Fibroblast of skin of left quadriceps (primary cell): ENCODE measurements at places on chromosomes 16 and 17.

DNA sequence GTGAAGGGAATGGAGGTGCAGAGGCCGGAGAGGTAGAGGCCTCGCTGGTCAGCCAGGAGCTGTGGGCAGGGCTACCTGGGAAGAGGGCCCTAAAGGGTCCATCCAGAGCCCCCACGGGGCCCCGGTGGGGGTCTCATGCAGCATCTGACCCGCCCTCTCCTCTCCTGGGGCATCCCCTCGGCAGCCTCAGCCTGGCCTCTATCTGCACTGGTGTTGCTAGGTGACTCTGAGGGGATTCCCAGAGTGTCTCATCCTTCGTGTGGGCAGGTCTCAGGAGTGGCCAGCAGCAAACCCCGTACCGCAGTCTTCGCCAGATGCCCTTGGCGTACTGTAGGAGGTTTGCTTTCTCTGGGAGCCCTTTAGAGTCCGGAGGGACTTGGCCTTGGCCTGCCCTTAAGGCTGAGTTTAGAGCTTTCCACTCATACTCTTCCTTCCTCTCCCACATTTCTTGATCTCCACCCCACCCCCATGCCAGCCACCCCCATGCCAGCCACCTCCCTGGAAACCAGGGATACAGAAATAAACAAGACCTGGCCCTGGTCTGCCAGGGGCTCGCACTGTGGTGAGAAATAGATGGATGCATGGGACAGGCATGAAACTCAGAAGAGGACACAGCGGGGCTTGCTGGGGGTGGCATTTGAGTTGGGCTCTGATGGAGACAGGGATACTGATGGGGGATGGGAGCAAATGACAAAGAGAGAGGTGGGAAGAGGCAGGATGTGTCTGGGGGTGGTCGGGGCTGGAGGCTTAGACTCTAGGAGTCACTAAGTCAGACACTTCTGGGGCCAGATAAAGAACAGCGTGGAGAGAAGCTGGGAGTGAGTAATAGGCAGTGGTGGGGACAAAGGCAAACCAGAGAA is 9.9 kb downstream of the SLC5A10 start:
- no peak for DNase-seq

DNA sequence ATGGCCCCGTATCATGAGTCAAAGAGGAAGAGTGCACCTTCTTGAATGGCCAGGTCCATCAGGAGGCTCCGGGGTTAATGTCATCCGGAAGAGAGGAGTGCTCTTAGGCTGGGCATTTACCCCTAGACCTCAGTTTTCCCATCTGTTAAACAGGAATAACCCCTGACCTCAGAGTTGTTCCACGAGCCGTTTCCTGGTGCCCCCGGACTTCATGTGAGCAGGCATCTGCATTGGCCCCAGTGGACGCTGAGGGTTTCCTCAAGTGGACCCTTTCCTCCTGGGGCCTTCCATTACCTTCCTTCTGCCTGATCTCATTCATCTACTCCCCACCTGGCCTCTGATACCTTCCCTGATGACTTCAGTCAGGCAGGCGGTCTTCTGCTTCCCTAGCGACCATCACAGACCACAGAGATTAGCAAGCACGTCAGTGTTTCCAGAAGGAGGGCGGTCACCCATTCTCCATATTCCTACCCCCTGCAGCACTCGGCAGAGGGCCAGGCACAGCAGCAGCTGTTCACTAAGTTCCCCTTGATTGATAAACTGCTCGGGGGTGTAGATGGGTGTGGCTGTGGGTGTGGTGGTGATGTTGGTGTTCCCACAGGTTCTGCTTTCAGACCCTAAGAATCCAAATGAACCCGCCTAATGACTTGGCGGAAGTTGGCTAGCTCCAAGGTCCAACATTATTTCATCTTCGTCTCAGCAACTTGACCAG is 346.6 kb upstream of the TNRC6C start:
- DNase-seq: no peak

DNA sequence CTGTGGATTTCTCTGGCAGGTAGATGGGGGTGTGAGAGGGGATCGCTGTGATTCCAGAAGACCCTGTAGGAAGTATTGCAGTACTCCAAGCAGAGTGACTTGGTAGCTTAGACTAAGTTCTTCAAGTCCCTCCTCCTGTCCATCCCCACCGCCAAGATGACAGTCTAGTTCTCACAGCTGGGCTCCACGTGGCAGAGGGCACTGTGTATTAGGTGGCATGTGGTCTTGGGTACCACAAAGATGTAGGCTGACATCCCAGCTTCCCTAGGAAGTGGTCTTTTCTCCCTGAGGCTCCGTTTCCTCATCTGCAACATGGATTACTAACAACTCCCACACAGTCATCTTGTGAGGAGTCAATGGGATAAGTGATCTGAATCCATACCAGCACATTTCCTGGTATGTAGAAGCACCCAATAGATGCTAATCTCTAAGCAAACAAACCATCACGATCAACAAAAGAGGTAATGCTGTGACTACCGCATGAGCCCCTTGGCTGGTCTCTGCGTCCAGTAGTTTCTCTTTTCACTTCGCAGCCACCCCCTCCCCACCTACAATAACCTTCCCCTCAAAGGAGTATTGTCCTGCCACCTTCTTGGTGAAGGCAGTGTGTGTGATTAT is 349.1 kb upstream of the EEF2KMT start:
- no peak for DNase-seq

DNA sequence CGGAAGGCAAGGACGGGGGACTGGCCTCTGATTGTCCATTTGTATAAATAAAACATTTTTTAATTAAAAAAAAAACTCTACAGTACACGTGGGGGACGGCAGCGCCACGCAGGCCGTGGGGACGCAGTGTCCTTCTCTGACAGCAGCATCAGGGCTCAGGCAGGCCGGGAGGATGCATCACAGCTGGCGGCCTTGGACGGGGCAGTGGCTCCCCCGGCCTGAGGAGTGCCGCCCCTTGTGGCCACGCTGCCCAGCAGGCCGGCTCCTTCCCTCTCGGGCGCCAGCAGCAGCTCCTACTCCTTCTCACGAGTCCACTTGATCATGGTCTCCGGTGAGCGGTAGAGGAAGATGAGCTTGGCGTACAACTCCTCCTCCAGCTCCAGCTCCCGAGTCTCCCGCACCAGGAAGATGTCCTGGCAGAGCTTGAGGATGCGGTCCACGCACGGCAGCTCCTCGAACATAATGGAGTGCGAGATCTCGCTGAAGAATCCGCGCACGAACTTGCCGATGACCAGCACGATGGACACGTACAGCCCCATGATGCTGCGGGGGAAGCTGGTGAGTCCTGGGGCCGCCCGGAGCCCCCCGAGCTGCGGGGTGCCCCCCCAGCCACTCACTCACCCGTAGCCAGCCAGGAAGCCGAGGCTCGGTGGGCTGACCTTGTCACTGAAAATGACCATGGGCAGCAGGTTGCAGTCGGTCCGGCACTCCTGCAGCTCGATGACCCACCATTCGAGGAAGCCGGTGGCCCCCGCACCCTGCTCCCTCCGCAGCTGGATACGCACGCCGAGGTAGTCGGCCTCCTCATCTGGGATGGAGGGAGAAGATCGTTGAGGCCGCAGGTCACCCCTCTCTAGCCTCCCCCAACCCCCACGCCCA is 9.2 kb downstream of the CTU2 start:
- no peak for DNase-seq

GRCh38 chr17:65987988-65988387 is 203.9 kb downstream of the CEP112 start:
- peak; percentile 4 for DNase-seq

GRCh38 chr16:9797306-9797705 is 384.9 kb downstream of the GRIN2A start:
- peak; percentile 27 for DNase-seq

GRCh38 chr17:37492167-37492566 is 2.5 kb downstream of the DUSP14 start:
- DNase-seq: no peak

- no peak for DNase-seq
Observed at GRCh38 chr17:63930951-63931575, 1.1 kb downstream of the CD79B start.

GRCh38 chr17:79131274-79131635 is 56.6 kb downstream of the ENGASE start:
- no peak for DNase-seq
